NCI-H1417 treated with DMSO at 0.1 percent for 48 hours (cell line): ENCODE measurements at places on chromosomes 5 and 9.
A peak's percentile ranks its signal among the peaks of the same experiment; 100 is the strongest.

GRCh38 chr9:104280178-104280560 lies 186.1 kb downstream of the SMC2 start:
- DNase-seq = no peak

GRCh38 chr5:62263401-62263800 lies 42.6 kb upstream of the KIF2A start:
- no peak for DNase-seq

DNA sequence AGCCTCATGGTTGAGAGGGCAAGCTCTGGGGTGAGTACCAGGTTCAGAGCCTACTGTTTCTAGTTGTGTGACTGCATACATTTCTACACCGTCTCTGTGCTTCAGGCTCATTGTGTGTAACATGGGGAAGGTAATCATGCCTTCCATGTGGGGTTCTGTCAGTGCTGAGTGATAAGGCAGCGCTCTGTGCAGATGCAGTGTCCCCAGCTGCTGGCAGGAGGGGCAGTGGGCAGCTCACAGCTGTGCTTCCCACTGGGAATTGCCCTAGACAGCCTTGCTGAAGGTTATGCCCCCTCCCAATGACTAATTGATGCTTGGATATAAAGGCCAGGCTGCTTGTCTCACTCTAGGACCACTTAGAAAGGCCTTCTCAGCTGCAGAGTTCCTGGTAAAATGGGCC lies 121.8 kb upstream of the SAP30L start:
- DNase-seq = no peak

DNA sequence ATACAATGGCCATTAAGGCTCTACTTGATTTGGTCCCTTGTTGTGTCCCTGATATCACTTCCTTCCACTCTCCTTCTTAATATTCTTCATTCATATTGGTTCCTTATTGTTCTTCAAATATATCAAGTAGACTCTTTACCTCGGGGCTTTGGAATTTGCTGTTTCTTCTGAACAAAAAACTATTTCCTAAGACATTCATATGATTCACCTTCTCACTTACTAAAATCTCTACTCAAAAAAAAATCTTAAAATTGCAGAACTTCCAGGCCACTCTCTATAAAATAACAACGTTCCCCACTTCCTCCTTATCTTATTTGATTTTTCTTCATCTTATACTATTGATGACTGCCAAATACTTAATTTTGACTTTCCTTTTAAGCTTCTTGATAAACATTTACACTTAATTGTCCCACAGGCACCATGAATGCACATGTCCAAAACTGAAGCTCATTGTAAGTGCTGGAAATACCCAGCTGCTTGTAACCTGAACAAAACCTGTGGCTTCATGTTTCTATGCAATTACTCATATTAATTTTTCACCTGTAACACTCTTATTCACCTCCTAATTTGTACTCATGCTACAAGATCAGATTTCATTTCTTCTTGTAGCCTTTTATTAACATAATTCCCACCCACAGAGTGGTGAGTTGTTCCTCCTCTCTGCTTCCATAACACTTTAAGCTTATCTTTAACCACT lies 58.4 kb upstream of the NUDT12 start:
- DNase-seq = peak; percentile 15

DNA sequence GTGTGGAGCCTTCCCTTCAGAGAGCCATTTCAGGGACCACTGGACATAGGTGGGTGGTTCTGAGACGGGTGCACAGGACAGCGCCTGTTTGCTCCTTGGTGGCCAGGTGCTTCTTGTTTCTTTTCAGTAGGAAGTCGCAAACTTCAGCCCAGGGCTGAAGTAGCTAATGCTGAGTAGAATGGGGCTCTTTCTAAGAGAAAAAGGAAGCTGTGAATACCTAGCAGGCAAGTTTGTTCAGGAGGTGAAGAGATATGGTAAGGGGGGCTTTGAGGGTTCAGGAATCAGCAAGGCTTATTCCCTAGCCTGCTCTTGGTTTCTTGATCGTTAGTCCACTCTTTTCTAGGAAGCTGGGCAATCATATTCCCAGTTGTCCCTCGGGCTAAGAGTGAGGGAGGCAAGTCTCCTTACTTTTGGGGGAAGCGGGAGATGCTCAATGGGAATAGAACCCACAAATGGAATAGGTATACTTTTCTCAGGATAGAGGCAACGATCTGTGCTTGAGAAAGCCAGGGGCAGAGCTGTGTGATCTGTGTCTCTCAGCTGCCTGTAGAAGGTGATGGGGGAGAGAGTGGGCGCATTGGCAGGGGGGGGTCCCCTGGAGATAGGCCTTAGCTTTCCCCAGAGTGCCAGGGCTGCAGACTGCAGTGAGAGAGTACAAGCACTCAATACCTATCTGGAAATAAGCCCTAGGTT lies 1.9 kb upstream of the PURA start:
- DNase-seq = no peak

- no peak for DNase-seq
Measured at GRCh38 chr5:111389390-111390082, 122.8 kb downstream of the STARD4 start.

DNA sequence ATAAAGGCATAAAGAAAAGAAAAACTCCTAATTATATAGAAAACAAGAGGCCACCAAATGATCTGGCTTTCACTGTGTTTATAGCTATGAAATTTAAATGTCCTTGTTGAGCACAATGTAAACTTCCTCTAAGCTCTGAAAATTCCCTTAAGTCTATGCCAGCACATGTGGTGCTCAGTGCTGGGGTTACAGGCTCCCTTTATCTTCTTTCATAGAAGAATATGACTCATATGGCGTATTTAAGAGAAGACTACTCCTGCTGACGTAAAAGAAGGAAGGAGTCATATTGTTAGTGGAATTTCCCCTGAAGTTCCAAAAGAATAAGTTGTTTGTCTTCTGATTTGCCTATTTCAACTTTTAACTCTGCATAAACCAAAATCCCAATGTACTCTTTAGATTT lies 30.4 kb downstream of the RNF145 start:
- no peak for DNase-seq
